ENCODE measurements at places on chromosomes 5 and 9. TPM values are rescaled to one million over a fixed set of nuclear protein-coding genes. Genes with fewer than 3 reads are reported as not detected.

Gene GHR
- 1.6 TPM for total RNA-seq

Gene ABL1
- 21.6 TPM for total RNA-seq

Gene F2R
- 22.8 TPM for total RNA-seq

Gene FGF18
- total RNA-seq = 0.82 TPM

Gene LEAP2
- total RNA-seq = 1.2 TPM

Gene LCP2
- total RNA-seq = 1.2 TPM

Gene OLFM1
- 69.7 TPM for total RNA-seq

Gene PHF24
- 19.2 TPM for total RNA-seq

Gene NDFIP1
- 115 TPM for total RNA-seq

GRCh38 chr9:35847792-35848572, 19.0 kb downstream of the TMEM8B start:
- peak; percentile 42 for DNase-seq

DNA sequence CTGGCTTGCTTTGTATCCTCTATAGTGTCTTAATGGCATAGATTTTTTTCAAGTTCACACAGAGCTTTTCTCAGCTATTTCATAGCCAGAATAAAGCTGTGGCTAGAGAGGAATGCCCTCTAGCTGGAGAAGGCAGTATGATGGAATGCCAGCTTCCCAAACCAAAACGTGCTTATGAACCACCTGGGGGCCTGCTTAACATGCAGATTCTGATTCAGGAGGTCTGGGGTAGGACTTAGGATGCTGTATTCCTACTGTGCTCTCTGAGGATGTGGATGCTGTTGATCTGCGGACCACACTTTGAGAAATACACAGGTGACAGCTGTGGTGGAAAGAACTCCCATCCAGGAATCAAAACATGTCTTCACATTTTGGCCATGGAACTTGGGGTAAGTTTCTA, 49.9 kb upstream of the DPYSL3 start:
- DNase-seq = no peak

DNA sequence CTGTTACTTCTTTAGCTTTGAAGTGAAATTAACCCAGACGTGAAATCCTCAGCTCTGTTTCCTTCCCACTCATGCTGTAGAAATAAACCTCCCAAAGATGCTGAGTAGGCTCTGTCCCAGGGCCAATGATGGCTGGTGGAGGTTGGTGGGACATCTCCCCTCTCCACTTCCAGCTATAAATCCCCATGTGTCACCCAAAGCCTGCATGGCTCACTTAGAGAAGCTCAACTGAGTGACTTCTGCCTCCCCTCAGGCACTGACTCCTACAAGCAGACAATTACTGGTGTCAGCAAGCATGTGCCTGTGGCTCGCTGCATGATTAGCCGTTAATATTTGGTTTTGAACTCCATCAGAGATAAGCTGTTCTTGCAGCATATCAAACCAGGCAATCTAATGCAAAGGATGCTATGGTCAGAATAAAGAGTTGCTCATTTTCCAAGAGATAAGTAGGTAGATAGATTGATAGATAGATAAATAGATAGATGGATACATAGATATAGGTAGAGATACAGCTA, 569.5 kb upstream of the WWC1 start:
- no peak for DNase-seq

GRCh38 chr5:17813214-17813613, 179.0 kb downstream of the TAF11L14 start:
- no peak for DNase-seq

DNA sequence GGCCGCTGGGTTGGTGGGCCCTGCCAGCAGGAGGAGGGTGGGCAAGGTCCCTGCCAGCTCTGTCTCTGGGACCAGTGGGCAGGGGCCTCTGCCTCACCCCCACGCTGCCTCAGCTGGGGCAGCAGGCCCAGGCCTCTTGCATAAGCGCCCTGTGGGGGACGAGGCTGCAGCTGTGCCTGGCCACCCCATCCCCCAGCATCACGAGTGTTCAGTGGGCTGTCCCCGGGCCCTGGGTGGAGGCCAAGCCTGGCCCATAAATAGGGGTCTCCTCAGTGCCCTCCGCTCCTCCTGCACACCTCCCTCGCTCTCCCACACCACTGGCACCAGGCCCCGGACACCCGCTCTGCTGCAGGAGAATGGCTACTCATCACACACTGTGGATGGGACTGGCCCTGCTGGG, at the start of gene PTGDS:
Gene PTGDS (plus strand): TSS at position 282 of the 400 bp plus-strand sequence. CDS start 75 bp downstream, at position 357.
- peak; percentile 94 for DNase-seq

GRCh38 chr9:75235632-75236031, 147.3 kb downstream of the OSTF1 start:
- DNase-seq = no peak

DNA sequence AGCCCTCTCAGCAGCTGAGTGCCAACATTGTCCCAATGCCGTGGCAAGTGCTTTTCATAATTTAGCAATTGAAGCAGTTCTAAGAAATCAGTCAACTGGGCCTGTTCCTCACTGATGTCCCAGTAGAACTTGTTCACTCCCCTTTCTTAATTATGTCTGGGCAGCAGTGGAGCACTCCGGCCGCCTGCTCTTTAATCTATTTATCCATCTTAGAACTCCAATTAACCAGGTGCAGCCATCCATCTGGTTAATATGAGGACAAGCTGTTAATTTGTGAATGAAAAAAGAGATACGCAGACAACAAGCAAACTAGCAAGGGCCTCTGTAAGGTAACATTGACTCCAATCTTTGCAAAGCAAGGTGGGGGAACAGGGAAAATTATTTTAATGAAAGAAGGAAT, 39.4 kb downstream of the MAT2B start:
- DNase-seq = no peak

GRCh38 chr5:31638748-31639418, at the start of gene PDZD2:
Gene PDZD2 (plus strand): TSS chr5:31639131.
- peak; percentile 83 for DNase-seq

DNA sequence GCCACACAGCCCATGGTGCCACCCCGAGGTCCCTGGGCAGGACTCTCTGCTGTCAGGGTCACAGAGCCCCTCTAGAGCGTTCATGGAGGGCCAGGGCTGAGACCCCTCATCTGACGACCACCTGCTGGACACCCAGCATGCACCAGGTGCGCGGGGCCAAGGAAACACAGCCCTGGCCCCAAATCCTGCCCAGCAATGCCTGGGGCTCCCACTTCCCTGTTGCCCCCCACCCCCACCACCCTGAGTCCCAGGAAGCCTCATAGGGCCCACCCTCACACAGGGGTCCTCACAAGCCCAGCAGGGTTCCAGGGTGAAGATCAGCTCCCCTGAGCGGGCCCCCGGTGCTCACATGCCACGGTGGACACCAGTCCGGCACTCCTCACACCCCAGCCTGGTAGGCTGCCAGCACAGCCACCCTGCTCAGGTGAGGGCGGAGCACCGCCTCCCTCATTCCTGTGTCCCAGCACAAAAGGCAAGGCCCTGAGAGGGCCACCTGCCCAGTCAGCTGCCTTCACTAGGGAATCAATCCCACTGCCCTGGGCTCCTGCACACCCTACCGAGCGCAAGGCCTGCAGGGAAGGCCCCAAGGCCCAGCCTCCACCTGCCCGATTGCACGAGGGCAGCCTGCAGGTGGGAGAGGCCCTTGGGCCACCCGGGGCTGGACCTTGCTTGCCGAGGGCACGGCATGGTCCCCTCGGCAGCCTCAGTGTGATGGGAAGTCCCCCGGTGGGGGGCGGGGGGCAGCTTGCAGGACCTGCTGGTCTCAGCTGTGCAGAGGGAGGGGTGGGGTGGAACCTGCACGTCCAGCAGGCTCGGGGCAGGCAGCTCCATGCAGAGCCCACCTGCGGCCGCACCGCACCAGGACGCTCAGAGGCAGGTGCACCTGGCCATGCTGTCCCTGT, 56.4 kb upstream of the UBAC1 start:
- DNase-seq = no peak

- DNase-seq = no peak
Measured at GRCh38 chr5:130995254-130995515, 169.9 kb downstream of the HINT1 start.

DNA sequence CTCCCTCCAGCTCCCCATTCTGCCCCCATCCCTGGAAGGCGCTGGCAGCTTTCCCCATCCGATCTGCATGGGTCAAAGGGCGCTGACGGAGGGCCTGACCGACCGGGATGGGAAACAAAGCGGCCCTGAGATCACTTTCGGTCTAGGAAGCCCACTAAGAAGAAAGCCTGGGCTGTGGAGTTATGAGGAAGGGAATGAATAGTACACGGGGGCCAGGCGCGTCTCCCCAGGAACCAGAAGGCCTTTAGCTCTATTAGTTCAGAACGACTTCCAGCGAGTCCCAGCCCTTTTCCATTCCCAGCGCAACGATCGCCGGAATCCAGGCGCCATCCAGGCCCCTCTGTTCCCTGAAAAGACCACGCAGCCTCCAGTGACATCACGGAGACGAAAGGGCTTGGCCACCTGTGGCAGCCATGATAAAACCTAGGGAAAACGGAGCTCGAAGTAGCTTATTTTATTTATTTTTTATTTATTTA, 70.1 kb upstream of the CCDC180 start:
- no peak for DNase-seq

- DNase-seq = no peak
Measured at GRCh38 chr5:90967851-90968250, 409.3 kb downstream of the ADGRV1 start.

GRCh38 chr5:34476941-34477565, 179.1 kb upstream of the RAI14 start:
- no peak for DNase-seq

DNA sequence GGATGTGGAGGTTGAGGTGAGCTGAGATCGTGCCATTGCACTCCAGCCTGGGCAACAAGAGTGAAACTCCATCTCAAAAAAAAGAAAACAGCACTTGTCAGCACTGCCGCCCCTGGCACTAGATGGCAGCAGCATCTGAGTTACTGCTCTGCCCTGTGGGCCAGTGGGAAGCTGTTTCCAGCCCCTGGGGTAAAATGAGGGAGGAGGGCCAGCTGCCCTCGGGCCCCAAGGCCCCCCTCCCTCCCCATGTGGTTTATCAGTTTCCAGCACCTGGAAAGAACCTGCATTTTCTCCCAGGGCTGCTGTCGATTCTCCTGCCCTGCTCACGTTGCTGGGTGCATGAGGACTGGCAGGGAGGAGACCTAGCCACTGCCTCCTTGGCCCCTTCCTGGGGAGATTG, 13.2 kb upstream of the CEL start:
- no peak for DNase-seq

GRCh38 chr5:114407783-114408182, 45.9 kb downstream of the KCNN2 start:
- DNase-seq = no peak

- no peak for DNase-seq
Measured at GRCh38 chr5:174239718-174240117, 194.2 kb downstream of the NSG2 start.

GRCh38 chr5:32752411-32752810, 41.3 kb downstream of the NPR3 start:
- no peak for DNase-seq

DNA sequence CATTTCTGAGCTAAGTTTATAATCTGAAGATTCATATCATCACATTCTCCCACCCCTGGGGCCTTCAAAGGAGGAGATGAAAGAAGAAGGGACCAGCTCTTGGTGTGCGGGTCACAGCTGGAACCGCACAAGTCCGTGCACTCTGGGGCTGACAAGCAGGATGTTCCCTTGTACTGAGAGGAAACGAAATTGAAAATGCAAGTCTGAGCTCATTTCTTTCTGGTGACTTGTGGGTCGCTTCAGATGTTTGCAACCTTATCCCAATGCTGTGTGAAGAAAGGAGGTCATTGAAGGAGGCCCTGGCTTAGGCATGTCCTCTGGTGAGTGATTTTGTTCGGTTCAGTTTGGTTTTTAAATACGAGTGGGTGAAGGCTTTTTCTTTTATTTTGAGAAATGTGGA, 59.6 kb downstream of the C9orf152 start:
- DNase-seq = no peak

GRCh38 chr5:177220576-177220975, 82.9 kb downstream of the RAB24 start:
- DNase-seq = no peak

DNA sequence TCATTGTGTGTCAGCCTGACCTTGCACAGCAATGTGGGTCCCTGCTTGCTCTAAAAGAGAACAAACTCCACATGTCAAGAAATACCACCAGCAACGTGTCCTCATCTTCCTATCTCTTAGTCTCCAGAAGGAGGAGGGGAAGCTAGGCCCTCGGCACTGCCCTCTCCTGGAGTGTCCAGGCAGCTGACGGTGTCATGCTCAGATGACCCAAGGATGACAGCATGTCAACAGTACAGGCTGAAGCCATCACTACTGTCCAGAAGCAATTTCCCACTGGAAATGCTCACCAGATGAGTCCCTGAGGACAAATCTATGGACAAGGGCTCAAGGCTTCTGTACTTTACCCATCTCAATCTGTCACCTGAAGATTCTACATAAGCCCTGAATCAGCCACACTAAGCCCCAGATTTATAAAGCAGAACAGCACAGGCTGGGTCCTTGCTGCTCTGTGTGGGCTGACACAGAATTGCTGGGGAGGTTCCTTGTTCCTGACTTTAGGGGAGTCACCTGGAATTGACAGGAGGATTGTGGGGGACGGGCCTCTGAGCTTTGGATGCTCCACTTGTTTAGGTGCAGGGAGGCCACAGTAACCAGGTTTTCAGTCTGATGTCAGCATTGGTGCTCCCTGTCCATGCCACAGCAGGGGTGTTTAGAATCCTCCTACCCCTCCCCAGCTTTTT, 210.2 kb downstream of the DAB2IP start:
- peak; percentile 47 for DNase-seq

GRCh38 chr9:4287886-4288588, 11.8 kb downstream of the GLIS3 start:
- no peak for DNase-seq

DNA sequence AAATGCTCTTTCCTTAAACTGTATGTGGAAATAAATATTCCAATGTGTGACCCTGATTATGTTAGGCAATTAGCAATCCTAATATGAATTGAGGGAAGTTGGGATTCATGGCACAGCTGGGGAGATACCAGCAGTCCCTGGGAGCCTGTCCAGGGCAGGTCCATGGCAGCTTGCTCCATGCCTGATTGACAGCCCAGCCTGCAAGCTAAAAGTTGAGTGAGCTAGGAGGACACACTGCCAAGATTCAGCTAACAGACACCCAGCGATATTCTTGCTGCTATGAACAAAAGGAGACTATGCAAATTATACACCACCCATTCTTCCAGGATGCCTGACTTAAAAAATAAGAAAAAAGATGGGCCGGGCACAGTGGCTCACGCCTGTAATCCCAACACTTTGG, 6.2 kb downstream of the TGFBI start:
- no peak for DNase-seq

GRCh38 chr5:38321978-38322377, 63.6 kb downstream of the EGFLAM start:
- DNase-seq = no peak

GRCh38 chr9:7360513-7360912, 439.1 kb downstream of the DMAC1 start:
- DNase-seq = no peak
